ENCODE measurements at places on chromosomes 6 and 20.

DNA sequence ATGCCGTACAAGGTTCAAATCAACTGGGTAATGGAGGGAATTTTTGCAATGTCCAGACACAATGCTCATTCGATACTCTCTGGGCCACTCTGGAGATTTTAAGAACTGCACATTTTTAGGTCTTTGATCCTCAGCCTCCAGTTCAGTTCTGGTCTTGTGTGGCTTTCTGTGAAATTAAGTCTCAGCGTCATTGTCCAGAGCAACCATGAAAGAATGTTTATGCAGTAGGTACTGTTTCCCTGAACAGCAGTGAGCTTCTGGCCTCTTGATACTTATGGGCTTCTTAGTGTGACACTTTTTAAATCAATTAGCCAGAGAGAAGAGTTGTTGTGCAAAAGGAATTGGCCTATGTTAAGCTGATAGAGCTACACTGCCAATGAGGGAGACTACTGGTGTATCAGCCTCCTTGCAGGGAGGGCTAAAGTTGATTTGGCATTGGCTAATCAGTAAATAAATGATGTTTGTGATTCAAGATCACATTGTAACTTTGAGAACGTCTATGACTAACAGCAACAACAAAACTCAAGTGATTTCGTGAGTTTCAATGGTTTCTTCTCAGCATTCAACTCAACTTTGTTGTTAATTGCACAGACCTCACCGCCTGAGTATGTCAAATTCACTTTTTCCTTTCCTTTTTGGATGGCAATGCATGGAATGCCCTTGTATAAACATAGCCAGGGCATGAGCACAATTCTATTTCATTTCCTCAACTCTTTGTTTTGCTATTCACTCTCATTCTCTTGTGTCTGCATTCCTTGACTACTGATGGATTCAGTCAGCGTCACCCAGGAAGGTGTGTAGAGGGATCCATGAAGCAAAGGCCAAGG is 85.1 kb downstream of the GJA1 start:
- DNase-seq: no peak

DNA sequence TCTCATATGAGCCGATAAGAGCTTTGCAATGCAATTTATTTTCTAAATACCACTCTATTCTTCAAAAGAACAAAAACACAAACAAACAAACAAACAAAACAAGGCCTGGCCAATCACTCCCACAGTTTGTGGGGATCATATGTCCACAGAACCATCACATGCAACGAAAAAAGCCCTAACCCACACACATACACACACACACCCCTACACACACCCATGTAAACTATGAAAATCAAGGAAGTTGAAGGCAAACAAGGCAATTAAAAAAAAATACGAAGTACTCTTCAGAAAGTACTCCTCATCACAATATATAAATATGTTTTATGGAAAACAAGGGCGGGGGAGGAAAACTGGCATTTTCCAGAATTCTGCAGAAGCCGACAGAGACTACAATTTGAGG is 66.2 kb upstream of the PTGIS start:
- DNase-seq: no peak

DNA sequence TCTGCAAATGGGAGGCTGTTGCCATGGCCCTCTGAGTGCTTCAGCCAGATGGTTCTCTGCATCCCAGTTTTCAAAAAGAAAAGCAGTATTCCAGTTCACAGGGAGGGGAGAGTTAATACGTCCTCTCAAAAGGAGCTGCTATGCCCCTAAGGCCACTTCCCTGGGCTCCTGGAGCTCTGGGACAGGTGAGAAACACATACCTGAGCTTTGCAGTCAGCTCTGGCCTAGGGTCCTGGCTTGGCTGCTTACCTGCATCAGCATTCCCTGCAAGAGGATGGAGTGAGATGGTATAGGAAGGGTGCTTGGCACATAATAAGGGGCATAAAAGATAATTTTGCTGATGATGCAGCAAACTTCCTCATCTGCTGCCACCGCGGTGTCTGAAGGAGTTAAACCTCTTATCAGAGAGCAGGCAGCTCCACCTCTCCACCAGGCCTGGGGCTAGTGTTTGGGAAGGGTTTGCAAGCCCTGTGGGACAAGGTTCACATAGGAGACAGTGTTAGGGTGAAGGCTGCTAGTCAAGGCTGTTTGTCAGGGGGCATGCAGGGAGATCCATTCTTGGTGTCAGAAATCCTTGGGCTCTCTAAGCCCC is 62.7 kb downstream of the SLC24A3 start:
- DNase-seq: no peak

- no peak for DNase-seq
Observed at GRCh38 chr20:4303136-4303535, 287.8 kb upstream of the RNF24 start.

DNA sequence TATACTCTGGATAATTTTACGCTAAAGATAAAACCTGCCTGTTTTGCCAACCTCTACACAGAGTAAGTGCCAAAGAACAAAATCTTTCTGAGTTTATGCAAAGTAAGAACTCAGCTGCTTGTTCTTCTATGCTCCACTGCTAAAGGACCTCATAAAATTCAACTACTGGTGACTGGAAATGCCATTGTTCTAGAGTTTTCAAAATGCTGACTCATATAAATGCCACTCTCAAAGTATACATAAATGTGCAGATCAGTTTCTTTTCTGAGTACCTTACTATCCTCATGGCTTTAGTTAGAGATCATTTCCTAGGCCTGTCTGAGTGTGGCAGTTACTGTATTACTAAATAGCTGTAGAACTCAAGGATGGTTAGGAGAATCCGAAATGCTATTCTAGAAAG is 45.6 kb downstream of the LYRM4 start:
- no peak for DNase-seq

All from activated CD8-positive, alpha-beta memory T cell treated with anti-CD3 and anti-CD28 coated beads for 1 hour (primary cell).